ENCODE measurements at places on chromosomes 3 and 15.

GRCh38 chr3:155370198-155370597, 76.7 kb upstream of the STRIT1 start:
- DNase-seq: no peak

GRCh38 chr15:87193481-87193880, 1063.1 kb downstream of the NTRK3 start:
- DNase-seq: no peak

GRCh38 chr3:117545484-117545883, 835.9 kb downstream of the TUSC7 start:
- DNase-seq: no peak

- DNase-seq: no peak
These were observed 796.4 kb upstream of the ARPP21 start for GRCh38 chr3:34842706-34843480.

- no peak for DNase-seq
These were observed 26.0 kb upstream of the PEX5L start for GRCh38 chr3:180062771-180063170.

- DNase-seq: no peak
These were observed 4.6 kb downstream of the GLCE start for GRCh38 chr15:69164807-69165636.

- no peak for DNase-seq
These were observed 43.7 kb downstream of the RASGRF1 start for GRCh38 chr15:79046691-79047404.

DNA sequence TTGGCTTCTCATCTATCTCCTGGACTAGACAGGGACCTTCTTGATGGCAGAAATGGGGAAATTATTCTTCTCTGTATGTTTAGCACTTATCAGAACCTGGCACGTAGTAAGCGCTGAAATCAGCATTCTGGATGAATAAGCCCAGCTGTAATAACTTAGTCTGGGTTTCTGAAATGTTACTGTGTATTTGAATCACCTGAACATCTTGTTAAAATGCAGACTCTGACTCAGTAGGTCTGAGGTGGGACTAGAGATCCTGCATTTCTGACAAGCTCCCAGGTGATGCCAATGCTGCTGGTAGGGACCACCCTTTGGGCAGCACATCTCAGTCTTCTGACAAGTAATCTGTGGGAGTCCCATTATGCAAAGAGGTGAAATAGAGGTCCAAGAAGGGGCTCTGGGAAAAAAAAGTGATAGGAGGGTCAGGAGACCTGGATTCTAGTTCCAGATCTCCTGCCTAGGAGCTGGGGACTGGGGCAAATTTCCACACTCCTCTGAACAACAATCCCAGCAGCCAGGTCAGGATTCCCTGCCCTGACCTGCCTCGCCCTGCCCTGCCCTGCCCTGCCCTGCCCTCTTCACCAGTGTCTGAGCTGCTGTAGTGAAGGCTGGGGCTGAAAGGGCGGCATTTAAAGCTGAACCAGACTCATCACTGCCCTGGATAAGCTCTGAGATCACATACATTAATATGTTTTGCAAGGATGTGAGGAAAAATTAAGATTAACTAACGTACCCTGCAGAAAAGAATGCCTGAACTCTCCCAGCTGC, 17.2 kb upstream of the SLC6A11 start:
- DNase-seq: no peak

- DNase-seq: no peak
These were observed 22.4 kb upstream of the CELF6 start for GRCh38 chr15:72342385-72342784.

GRCh38 chr15:87681104-87681503, 575.4 kb downstream of the NTRK3 start:
- DNase-seq: no peak

GRCh38 chr3:104133630-104134029, 1233.1 kb upstream of the ALCAM start:
- DNase-seq: no peak

DNA sequence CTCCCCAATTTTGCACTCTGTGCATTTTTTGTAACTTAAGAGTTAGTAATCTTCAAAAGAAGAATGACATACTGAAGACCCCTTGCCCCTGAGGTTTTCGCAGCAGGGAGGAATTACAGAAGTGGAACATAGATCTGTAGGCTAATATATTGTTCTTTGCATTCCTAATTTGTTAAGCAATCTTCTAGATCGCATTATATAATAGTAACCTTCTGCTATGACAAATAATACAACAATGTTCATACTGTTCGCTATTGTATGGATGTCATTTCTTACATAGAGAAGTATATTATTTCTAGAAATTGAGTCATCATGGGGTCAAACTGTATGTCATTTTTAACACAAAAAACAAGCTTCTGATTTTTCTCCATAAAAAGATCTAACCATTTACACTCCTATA, 95.8 kb upstream of the TGFBR2 start:
- no peak for DNase-seq

GRCh38 chr3:37295925-37296324, 121.5 kb upstream of the LRRFIP2 start:
- DNase-seq: no peak

DNA sequence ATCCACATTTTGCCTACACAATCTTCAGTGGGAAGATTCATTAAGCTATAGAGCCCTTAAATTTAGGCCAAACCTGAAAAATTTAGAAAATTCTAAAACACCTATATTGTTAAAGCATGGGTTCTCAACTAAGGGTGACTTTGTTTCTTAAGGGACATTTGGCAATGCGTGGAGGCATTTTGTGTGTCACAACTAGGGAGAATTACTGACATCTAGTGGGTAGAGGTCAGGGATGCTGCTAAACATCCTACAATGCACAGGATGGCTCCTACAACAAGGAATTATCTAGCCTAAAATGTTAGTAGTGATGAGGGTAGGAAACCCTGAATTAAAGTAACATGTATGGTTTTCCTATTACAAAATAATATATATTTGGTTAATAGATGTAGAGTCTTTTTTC, 55.8 kb downstream of the TBC1D5 start:
- DNase-seq: no peak

- DNase-seq: no peak
These were observed 58.6 kb downstream of the MAP2K5 start for GRCh38 chr15:67601073-67601472.

DNA sequence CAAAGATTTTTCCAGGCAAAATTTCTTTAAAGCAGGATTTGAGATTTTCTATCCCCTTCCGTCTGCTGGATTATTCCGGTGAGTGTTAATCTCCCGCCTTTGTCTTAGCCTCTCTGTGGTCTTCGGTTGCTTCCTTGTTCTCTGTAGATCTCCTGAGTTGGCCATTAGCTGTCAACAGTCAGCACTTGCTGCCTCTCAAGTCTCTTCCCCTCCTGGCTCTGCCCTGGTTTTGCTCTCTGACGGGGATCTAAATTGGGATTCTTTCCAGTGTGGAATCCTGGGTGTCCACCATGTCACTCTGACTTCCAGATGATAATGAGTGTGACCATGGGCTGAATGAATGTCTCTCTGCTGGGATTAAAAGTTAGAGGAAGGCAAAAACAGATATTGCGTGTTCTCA, 121.5 kb downstream of the IGF1R start:
- DNase-seq: no peak

- no peak for DNase-seq
These were observed 48.4 kb upstream of the MEIS2 start for GRCh38 chr15:37148714-37149113.

- DNase-seq: no peak
These were observed 263.3 kb downstream of the LPP start for GRCh38 chr3:188417271-188417696.

DNA sequence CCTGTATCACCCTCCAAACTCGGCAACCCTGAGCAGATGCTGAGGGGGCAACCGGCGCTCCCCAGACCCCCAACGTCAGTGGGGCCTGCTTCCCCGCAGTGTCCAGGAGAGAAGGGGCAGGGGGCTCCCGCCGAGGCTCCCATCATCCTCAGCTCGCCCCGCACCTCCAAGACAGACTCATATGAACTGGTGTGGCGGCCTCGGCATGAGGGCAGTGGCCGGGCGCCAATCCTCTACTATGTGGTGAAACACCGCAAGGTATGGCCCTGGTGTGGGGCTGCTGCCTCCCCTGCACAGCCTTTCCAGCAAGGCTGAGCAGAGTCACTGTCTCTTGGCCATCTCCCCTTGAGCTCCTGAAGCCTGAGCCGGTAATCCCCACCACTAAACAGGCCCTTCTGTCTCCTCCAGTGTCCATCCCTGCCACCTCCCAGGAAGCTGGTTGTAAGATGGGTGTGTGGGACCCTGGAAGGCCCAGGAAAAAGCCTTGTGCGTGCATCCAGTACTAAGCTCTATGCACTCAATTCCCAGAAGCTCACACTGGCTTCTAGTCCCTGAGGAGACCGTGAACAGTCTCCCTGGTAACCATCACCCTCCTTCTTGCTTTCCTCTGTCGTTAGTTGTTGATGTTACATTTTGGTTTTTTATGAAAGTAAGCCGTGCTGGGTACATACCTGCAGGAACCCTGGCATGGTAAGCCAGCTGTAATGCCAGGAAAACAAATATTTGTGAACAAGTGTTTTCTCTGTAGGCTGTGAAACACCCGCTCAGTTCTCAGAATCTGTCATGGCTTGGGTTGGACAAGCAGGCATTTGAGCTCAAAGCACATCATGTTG, 63.3 kb downstream of the BOC start:
- no peak for DNase-seq

GRCh38 chr15:63497642-63498467, 6.5 kb upstream of the USP3 start:
- DNase-seq: no peak

GRCh38 chr3:139935016-139935865, at the start of gene CLSTN2:
TSS of gene CLSTN2 (plus strand) at chr3:139935185.
- DNase-seq: no peak

DNA sequence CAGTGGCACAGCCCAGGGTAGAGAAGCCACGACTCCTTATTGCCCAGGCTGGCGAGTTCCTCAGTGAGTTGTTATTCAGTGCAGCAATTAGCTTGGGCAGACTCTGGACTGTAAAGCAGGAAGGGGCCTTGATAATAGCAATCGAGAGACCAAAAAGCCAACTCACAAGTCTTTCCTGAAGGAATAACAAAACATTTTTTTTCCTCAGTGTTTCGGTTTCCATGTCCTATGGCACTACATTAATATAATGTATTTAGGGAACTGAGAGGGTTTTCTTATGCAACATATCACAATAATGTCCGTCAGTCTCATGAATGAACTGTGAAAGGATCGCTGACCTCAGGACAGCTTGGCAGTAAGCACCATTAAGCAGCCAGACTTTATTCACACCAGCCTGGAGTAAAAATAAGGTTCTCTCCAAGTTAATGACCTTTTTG, 248.9 kb upstream of the TBL1XR1 start:
- DNase-seq: no peak

- DNase-seq: no peak
These were observed 44.6 kb downstream of the ARHGAP31 start for GRCh38 chr3:119338754-119339153.

- no peak for DNase-seq
These were observed 32.9 kb downstream of the MEGF11 start for GRCh38 chr15:66220601-66221000.

GRCh38 chr3:157069846-157070677, 89.9 kb downstream of the CCNL1 start:
- DNase-seq: no peak

GRCh38 chr3:148372206-148372875, 325.4 kb upstream of the AGTR1 start:
- DNase-seq: no peak

GRCh38 chr3:37726525-37727290, 135.0 kb upstream of the CTDSPL start:
- no peak for DNase-seq

DNA sequence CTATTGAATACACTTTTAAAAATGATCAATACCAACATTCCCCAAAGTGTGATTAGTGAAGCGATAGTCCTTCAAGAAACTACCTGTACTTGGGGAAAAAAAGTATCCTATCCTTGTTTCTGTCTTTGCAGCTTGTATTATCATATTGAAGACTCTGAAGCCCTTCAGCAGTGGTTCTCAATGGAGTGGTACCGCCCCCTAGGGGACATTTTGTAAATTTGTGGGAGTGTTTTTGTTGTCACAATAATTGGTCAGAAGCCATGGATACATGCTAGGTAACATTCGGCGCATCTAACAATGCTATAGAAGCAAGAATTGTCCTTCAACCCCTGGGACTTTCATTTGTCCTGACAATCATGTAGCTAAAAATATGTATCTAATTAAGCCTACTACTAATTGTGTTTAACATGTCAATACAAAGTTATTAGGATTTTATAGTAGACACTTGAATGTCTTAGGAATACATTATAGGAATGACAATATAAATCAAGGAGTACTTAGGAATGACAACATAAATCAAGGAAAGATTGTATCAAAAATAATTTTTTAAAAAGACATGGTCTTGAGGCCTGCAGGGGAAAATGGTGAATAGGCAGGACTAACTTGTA, 53.7 kb downstream of the NMD3 start:
- no peak for DNase-seq

- DNase-seq: no peak
These were observed 16.3 kb downstream of the CSPG4 start for GRCh38 chr15:75696311-75696720.

GRCh38 chr15:81376231-81376630, 2.2 kb upstream of the TMC3 start:
- DNase-seq: no peak

- DNase-seq: no peak
These were observed 59.7 kb downstream of the DCUN1D1 start for GRCh38 chr3:182920515-182921084.

- DNase-seq: no peak
These were observed 89.6 kb upstream of the TSEN2 start for GRCh38 chr3:12394569-12395271.

GRCh38 chr3:187833799-187834578, 88.7 kb upstream of the BCL6 start:
- no peak for DNase-seq

GRCh38 chr3:65285956-65286355, 598.2 kb upstream of the ADAMTS9 start:
- no peak for DNase-seq

- DNase-seq: no peak
These were observed 5.8 kb upstream of the PLOD2 start for GRCh38 chr3:146166826-146167225.

GRCh38 chr15:71800835-71801745, 9.3 kb upstream of the NR2E3 start:
- DNase-seq: peak; percentile 5

DNA sequence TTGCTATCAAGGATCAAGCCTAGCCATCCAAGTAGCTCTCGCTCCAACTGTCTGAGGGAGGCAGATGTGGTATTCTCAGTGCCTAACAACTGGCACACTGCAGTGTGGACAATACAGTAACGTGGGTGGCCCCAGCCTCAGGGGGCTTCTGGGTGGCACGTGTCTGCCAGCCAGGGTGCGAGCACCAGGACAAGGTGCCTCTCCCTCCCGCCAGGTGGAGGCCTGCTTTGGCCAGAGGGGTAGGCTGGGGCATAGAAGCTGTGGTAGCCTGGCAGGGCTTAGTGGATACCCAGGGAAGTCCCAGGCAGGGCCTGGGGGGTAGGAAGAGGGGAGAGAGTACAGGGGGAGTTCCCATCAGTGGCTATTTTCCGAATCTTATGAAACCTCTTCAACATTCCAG, 234.0 kb downstream of the PLCL2 start:
- DNase-seq: no peak

- DNase-seq: no peak
These were observed 36.2 kb upstream of the GOLGA8A start for GRCh38 chr15:34473840-34474239.

All from NCI-H1417 treated with DMSO at 0.1 percent for 48 hours (cell line).